ENCODE measurements at places on chromosomes 7 and 10.
A peak's percentile ranks its signal among the peaks of the same experiment; 100 is the strongest.

DNA sequence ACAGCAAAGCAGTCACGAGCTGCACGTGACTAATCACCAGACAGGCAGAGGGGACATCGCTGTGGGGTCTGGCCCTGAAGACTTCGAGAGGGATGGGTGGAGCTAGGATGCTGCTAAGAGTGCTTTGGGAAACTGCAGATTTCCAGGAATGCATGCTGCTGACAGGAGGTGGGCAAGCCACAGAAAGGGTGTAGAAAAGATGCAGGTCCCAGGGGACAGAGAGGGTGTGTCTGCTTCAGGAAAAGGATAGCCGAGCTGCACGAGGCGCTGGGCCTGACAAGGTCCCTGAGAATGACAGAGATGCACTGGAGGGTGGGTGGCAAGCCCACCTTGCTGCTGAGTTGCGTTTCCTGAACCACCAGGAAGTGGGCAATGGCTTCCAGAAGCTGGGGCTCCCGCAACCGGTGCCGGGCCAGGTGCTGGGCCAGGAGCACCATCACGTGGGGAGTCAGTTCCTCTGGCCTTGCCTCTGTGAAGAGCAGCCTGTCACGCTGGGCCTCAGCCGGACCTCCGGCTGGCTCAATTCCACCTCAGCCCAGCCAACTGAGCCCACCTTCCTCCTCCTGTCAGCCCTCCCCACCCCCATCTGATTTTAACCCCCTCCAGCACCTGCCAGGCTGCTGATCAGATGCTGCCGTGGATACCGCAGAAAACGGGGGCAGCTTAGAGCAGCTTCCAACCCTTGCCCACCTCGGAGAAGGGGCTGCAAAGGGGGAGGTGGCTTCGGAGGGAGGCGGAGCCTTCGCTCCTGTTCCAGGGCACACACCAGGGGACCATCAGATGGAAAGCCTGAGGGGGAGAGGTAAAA is 2.2 kb downstream of the FASTK start:
- DNase-seq, result no peak

- DNase-seq, result no peak
These were observed 86.7 kb downstream of the VWDE start for GRCh38 chr7:12316925-12317324.

DNA sequence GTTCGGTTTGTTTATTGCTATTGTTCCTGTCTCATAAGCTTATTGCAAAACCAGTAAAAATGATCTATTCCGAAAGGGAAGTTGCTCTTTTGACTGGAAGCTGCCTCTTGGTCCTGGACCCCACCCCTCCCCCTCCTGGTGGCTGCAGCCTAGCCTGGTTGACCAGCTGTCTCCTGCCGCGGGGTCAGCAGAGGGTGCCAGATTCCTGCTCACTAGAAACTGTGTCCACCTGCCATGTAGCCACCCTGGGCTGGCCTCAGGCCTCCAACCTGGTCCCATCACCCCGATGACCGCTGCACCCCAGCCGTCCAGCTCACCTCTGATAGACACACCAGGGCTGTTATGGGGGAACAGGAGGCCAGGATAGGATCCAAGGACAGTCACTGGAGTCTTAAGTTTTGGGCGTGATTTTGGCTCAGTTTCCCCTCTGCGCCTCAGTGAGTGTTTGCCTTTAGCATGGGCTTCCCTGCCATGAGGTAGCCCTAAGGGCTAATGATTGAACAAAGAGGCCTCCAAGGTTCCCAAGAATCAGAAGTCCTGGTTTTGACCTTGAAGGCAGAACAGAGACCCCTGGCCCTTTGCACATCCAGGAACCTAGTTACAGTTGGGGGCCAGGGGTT is 32.9 kb upstream of the SLF2 start:
- DNase-seq, result no peak

DNA sequence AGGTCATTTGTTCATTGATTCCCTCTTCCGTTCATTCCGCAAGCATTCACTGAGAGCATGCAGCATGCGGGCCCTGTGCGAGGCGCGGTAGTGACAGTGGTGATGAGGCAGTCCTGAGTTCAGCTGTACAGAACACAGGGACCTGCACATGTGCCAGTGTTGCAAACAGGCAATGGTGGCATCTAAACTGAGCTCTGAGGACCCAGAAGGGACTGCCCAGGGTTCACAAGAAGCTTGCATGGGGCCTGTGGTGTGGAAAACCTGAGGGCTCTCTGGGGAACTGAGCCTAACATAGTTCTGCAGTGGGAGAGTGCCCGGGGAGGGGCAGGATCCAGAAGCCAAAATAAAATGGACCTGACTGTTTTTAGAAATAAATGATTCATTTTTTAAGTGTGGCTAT is 13.2 kb downstream of the ZNF488 start:
- DNase-seq, result no peak

- DNase-seq, result no peak
These were observed at the start of gene JMJD1C for GRCh38 chr10:63465293-63466143. JMJD1C (minus strand) TSS chr10:63465977; CDS start chr10:63465662, 315 bp downstream.

GRCh38 chr7:51327287-51327717 is 10.7 kb upstream of the COBL start:
- no peak for DNase-seq

DNA sequence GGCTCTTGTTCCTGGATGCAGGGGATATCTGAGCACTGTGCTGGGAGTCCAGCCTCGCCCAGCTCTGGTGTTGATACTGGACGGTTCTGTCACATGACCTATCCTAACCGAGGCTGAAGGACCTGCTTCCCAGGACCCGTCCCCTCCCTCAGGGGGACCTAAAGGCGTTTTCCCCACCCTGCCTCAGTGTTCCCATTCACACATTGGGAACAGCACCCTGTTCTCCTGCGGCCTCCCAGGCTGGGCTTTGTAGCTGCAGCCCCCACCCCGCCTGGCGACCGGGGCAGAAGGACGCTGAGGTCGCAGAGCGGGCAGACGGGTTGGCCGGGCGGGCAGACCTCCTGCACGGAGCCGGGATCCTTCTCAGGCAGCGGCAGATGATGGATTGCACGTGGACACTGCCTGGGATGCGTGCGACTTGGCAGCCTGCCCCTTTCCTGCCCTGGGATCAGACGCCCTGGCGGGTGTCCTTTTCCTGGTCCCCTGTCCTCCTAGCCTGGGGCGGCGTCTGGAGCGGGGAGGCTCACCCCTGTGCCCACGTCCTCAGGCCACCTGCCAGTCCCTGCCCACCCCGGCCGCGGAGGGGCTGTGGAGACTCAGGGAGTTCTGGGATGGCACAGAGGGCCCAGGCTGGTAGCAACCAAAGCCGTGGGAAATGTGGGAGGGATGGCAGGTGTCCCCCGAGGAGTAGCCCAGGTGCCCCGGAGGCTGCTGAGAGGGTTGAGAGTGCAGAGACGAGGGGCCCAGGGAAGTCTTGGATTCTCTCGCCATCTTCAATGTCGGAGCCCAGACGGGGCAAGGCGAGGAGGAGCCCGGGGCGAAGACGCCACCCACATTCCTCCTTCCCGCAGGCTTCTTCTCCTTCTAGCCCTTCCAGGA is 17.2 kb upstream of the PSMG3 start:
- DNase-seq, result no peak

GRCh38 chr7:151694828-151695580 is 175.3 kb upstream of the RHEB start:
- peak; percentile 16 for DNase-seq

GRCh38 chr7:71707041-71707440 is 575.1 kb downstream of the GALNT17 start:
- DNase-seq, result no peak
